ENCODE measurements at places on chromosomes 11 and 22. TPM values are rescaled to one million over a fixed set of nuclear protein-coding genes. Genes with fewer than 3 reads are reported as not detected.

The TNNT3 gene
- polyA plus RNA-seq, result 3.0 TPM

The SLC17A6 gene
- not detected for polyA plus RNA-seq

The RCOR2 gene
- polyA plus RNA-seq, result 0.16 TPM

The TYR gene
- not detected for polyA plus RNA-seq

The PARVG gene
- polyA plus RNA-seq, result 47.7 TPM

The C11orf87 gene
- polyA plus RNA-seq, result not detected

The BRSK2 gene
- 0.35 TPM for polyA plus RNA-seq

The OR51B5 gene
- 0.10 TPM for polyA plus RNA-seq

The ZP1 gene
- polyA plus RNA-seq, result not detected

The CDC42BPG gene
- polyA plus RNA-seq, result 7.1 TPM

The MS4A6A gene
- 36.2 TPM for polyA plus RNA-seq

The MMP8 gene
- polyA plus RNA-seq, result 0.30 TPM

The RAB38 gene
- 4.7 TPM for polyA plus RNA-seq

The TCN2 gene
- 10.6 TPM for polyA plus RNA-seq

The ACAT1 gene
- 88.0 TPM for polyA plus RNA-seq

The MMP27 gene
- polyA plus RNA-seq, result 0.05 TPM

The NELL1 gene
- polyA plus RNA-seq, result 0.05 TPM

The ROM1 gene
- polyA plus RNA-seq, result 9.3 TPM

All from lung (tissue), 17 donors.